Esophagus squamous epithelium (tissue), 5 donors: ENCODE measurements at places on chromosomes 6 and 20.

DNA sequence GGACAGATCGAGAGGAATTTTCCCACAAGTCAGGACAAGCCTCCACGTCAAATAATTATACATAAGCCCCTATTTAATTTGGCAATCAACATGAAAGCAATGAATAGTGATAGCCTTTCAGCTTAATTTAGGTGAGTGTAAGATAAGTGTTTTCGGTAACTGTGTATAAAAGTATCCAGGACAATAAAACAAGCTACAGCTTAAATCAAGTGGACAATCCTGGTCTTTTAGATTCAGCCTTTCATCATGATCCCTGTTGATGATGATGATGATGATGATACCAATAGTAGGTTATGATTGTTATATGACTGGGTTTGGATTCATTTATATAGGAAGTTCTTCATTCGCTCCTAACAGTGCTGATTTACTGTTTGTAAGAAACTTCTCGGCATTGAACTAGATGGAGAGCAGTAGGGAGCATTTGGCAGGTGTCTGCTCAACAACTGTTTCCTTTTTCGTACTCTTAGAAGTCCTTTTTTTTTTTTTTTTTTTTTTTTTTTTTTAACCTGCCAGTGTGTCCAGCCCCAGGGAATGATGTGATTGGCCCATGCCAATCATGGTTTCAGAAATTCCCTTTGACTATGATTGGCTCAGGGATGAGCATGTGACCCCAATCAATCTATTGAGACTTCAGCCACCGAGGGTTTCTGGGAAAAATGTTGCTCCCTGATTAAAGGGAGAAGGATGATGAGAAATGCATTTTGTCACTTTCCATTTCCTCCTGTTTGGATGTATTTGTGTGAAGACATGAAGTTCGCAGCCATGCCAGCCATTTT is 11.3 kb upstream of the RNF182 start:
- no peak for DNase-seq

GRCh38 chr20:52676283-52676995 is 295.7 kb upstream of the TSHZ2 start:
- DNase-seq: no peak

DNA sequence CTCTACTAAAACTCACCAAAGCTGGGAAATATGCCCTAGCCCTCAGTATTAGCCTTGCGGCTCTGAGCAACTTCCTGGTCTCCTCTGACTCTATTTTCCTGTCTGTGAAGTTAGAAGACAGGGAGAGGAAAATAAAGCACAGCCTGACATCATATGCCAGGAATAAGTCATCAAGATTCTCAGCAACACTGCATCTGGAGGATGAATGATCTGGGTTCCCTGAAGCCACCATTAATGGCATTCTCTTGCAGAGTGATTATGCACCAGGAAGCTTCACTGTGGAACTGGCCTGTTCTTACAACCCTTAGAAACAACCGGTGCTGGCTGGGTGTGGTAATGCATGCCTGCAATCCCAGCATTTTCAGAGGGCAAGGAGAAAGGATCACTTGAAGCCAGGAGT is 12.4 kb downstream of the ADGRF5 start:
- DNase-seq: no peak

GRCh38 chr20:62342910-62343309 is 24.2 kb downstream of the LAMA5 start:
- DNase-seq: no peak

GRCh38 chr20:10213526-10213925 is 5.1 kb upstream of the SNAP25 start:
- DNase-seq: no peak

GRCh38 chr6:108760126-108761050 is 87.8 kb upstream of the ARMC2 start:
- DNase-seq: no peak

GRCh38 chr6:31657406-31658157 is 1.9 kb downstream of the APOM start:
- DNase-seq: no peak

DNA sequence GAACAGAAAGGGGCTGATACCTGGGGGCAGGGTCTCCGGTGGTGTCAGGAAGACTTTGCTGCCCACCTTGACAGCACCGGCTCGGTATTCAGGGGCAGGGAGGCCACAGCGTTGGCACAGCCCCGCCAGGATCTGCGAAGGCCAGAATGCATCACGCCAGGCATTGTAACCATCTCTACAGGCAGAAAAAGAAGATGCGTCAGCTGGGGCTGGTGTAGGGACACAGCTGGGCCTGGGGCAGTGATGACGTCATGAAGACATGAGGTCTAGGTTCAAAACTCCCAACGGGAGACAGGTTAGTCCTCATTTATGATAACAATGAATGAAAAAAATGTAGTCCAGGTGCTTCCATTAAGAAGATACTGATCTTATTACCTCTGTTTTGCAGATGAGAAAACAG is 22.0 kb downstream of the ERGIC3 start:
- no peak for DNase-seq

DNA sequence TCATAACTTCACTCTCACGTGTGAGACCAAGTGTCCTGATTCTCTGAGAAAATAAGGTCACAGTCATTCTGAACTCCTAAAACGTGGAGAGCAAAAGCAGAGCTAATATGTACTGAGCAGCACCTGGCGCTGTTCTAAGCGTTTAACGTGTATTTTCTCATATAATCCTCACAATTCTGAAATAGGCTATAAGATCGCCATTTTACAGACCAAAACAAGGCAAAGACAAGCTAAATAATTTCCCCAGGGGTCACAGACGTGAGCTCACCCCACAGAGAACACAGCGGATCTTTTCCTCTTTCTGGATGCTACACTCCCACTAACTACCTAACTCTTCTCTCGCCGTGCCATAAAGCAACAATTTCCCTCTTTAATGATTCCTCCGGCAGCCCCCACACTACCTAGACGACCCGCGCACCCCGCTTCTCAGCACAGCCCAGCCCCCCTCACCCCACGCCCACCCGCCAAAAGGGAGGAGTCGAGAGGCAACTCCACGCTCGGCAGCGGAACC is 636 bp downstream of the SUPT3H start:
- peak; percentile 55 for DNase-seq

- no peak for DNase-seq
Observed at GRCh38 chr6:163459007-163459406, 44.5 kb downstream of the QKI start.

- no peak for DNase-seq
Observed at GRCh38 chr6:155980768-155981079, 525.1 kb upstream of the NOX3 start.

DNA sequence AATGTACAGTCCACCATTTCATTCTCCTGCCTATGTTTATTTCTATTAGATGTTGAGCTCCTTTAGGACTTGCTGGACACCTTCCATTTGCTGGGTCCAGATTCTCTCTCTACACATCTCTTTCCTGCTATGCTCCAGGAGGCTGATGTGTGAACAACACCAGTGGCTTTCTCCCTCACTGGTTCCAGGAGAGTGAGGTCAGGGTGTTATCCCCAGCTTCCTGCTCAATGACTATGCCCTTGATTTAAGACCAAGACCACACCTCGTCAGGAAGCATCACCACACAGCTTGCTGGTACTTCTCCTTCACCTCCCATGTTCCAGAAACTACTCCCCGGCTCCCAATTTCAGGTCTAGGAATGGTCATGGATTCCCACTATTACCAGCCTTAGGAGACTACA is 31.3 kb upstream of the E2F3 start:
- no peak for DNase-seq

DNA sequence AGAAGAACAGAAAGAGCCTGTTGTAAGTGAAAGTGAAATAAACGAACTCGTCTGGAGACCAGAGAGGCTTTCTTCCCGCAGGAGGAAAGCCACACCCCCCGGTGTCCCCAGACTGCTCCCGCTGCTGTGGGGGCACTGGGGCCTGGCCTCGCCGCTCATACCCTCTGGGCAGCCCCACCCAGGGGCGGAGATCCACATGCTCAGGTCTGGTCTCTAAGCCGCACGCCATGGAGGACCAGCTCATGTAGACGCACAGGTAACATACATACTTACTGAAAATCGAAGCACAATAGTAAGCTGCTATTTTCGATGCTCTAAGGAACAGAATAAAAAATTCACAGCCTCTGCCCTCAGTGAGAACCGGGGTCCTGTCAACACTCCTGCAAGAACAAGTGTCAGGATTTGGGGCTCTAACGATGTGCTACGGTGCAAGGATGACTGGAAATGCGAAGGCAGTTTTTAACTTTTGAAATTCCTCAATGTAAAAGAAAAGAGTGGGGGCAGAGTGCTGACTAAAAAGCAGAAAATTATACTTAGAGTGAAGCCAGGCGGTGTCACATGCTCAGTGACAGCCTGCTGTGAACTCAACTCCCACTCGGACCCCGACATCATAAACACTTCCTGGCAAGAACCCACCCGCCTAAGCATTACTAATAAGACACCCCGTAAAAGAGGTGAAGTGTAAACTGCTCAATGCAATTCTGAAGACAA is 110.5 kb downstream of the IRF4 start:
- DNase-seq: no peak

DNA sequence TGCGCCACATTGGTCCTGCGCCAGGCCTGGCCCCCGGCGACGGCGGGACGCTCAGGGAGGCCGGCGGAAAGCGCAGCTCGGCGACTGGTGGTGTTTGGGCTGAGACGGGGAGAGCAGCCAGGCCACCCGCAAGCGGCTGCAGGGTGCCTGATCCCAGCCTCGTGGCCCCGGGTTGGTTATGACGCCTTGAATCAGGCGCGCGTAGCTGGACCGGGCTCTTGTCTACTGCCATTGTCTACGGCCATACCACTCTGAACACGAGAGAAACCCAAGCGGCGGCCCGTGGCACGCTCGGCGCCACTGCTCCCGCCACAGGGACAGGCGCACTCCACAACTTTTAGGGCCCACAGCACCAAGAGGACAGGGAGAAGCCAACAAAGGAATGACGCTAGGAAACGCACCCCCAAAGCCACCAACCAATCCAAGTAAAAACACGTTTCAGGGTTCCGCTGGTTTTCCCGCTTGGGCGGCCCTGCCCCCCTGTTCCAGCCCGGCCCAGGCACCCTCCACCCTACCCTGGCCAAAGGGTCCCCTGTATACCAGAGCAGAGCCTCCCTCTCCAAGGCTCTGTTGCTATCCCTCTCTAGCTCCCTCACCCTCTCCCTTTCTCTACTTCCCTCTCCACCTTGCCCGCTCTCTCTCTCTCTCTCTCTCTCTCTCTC is 1849.3 kb upstream of the DEFB115 start:
- DNase-seq: no peak

- no peak for DNase-seq
Observed at GRCh38 chr6:147564556-147564955, 56.1 kb downstream of the SAMD5 start.

GRCh38 chr20:42611889-42612837 is 577.5 kb downstream of the PTPRT start:
- no peak for DNase-seq

DNA sequence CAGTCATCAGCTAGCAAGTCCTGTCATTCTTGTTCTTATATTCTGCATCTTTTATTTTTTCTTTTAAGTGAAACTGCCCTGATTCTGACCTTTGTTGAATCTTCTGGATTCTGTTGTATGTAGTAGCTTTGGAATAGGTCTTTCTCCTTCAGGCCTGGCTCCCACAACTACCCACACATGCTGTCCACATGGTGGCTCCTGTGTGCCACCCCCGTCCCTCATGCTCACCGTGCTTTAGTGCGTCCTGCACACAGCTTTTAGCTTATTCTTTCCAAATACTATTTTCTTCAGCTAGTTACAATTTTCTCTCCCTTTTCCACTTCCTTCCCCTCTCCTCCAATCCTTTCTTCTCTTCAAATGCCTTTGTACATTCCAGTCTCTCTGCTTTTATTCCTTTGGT is 61.8 kb downstream of the CTNNBL1 start:
- DNase-seq: no peak

- no peak for DNase-seq
Observed at GRCh38 chr6:153059757-153060156, 57.2 kb upstream of the MTRF1L start.

- no peak for DNase-seq
Observed at GRCh38 chr6:87139236-87139635, 16.1 kb upstream of the ZNF292 start.

DNA sequence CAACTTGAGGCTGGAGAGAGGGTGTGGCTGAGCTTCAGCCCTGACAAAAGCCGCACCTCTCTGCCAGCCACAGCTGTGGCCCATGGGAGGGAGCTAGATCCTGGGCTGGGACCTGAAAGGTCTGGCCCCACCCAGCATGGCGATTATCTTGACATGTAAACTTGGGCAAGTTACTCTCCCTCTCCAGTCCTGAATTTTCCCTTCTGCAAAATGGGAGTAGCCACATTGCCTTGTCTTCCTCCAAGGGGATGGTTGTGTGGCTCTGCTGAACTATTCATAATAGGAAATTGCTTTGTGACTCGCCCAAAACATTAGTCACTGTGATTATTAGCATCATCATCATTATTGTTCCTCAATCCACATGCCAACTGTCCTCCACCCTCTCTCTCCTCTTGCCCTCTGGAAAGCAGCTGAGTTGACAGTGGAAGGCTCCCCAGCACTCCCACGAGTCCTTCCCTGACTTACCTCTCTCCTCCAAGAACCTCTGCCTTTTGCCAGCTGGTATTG is 23.0 kb upstream of the RBPJL start:
- DNase-seq: no peak

GRCh38 chr6:133333852-133334251 is 92.7 kb downstream of the EYA4 start:
- no peak for DNase-seq

DNA sequence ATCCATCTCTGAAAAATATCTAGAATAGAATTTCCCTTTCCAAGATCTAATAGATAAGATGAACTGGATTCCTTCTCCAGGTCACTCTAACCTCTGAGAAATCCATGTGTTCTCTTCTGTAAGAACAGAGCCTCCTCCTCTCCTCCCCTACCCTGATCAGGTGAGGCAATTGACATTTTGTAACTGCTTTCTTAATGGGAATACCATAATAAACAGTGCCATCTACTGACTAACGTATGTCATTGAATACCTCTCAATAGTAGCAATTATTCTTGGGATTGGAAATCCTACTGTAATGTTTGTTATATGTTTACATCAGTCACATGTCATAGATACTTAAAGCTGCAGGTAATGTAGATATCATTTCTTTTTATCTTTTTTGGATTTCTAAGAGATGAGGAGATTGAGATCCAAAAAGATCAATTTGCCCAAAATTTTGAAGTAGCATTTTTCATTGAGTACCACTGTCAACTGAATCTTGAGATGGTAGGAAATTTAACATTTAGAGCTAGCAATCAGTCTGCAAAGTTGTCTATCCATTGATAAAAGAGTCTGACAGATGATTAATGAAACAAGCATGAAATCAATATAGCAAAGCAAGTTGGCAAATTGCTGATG is 365.8 kb upstream of the HSF2 start:
- no peak for DNase-seq

GRCh38 chr20:10129749-10130148 is 88.9 kb upstream of the SNAP25 start:
- DNase-seq: no peak

GRCh38 chr6:11370191-11371018 is 137.9 kb upstream of the NEDD9 start:
- DNase-seq: no peak

- no peak for DNase-seq
Observed at GRCh38 chr20:45630371-45630770, 713 bp downstream of the WFDC9 start.

GRCh38 chr20:31968291-31969126 is 558 bp downstream of the XKR7 start:
- DNase-seq: no peak
